NCI-H226 (cell line): ENCODE measurements at places on chromosomes 12 and 14.

GRCh38 chr12:90854136-90854689 is 100.8 kb downstream of the CCER1 start:
- DNase-seq: peak; percentile 34

DNA sequence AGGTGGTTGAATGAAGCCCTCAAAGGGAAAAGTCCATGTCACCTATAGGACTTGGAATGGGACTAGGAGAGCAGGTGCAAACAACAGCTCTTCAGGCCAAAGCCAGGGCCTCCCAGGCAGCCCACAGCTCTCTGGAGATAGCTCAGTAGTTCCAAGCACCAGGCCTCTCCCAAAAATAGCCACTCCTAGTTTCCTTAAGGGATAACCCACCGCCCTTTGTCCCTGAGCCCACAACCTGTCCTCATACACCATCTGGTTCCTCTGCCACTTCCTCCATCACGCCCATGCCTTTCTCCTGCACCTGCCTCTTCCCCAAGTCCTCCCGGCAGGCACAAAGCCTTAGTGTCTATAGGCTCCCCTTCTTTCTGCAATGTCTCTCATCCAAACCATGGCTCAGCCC is 2.1 kb downstream of the RAB15 start:
- no peak for DNase-seq

DNA sequence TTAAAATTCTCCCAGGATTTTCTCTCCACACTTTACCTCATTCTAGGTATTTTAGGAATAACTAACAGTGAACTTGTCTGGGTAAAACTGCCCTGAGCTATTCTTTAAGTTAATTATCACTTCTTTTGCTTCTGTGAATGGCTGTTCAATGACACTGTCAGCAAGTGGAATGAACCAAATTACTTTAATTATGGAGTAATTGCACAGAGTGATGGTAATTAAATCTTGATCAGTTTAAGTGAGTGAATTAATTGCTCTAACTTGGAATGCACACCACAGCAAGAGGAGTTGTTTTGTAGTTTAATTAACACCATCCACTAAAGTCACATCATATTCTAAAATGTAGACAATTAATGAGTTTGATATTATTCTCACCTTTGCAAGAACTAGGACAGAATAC is 36.2 kb upstream of the TMEM260 start:
- no peak for DNase-seq

GRCh38 chr12:111102102-111102739 is 181.8 kb upstream of the MYL2 start:
- DNase-seq: no peak

DNA sequence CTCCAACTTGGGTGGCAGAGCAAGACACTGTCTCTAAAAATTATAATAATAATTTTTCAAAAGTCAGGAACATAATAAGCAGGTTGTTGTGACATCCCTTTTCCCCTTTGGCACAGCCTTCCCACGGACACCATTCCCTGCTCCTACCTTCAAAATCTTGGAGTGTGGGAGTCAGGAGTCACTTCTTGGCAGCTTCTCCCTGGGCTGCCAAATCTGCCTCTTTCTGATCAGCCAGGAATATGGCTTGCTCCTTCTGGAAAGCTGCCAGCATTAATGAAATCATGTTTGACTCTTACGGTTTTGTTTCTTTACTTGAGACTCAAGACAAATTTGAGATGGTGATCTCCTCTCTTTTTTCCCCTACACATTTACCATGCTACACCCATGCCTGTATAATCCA is 391.4 kb upstream of the SYT1 start:
- DNase-seq: peak; percentile 67

GRCh38 chr12:1731019-1731687 is 40.3 kb downstream of the ADIPOR2 start:
- no peak for DNase-seq

GRCh38 chr12:62602255-62603060 is 135.8 kb downstream of the MON2 start:
- DNase-seq: peak; percentile 92

DNA sequence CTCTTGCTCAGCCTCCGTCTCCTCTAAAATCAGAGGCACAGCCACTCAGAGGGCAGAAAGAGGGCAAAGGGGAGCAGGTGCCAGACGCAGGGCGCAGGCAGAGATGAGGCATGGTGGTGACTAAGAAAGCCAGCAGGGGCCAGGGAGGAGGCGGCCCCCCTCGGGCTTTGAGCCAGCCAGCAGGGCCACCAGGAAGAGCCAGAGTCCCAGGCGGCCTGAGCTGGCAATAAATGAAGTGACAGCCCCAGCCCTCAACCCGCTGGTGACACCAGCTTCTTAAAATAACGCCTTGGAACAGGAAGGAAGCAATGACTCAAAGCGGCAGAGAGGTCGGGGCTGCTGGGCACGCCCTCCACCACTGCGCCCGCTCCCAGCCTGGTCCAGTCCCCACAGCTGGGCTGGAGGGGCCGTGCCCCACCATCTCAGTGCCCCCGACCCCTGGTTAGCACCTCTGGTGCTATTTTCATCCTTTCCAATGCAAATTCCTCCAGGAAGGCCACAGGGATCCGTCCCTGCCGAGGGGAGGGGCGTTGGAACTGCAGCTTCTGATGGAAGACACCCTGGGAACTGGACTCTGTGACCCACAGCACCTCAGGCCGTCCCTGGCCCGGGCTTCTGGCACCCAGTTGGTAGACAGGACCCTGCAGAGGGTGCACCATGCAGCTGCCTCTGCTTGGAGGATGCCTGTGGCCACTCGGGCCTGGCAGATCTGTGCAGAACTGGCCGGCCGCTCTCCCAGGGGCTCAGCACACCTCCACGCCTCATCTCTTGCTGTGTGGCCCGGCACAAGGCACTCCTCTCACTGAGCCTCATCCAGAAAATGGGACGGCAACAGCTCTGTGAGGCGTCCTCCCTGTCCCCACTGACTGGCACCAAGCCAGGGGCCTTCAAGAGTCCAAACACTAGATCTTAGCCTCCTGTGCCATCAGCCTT is 113.7 kb downstream of the NCOR2 start:
- DNase-seq: no peak

- DNase-seq: peak; percentile 31
Observed at GRCh38 chr14:91144425-91145145, 30.7 kb downstream of the DGLUCY start.

- no peak for DNase-seq
Observed at GRCh38 chr12:116606397-116606796, 47.2 kb downstream of the MAP1LC3B2 start.

GRCh38 chr12:61554268-61555008 is 705.8 kb upstream of the USP15 start:
- DNase-seq: no peak

DNA sequence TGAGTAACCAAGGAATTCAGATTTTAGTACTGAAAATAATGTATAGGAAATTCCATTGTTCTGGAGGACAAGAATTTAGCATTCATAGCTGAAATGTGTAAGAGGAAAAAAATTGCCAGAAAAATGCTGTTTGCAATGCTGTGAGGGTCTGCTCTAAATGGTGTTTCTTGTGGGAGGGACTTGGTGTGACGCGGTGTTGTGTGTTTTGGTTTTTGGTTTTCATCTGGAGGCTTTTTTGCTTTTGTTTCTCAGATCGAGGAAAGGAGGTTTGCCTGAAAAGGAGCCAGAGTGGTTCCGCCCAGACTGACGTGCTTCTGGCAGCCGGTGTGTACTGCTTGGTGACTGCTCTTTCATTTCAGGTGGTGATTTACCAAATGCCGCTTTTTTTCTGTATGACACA is 211.8 kb upstream of the HMGA2 start:
- DNase-seq: no peak

GRCh38 chr14:81067156-81067555 is 111.7 kb downstream of the TSHR start:
- no peak for DNase-seq

- DNase-seq: no peak
Observed at GRCh38 chr12:108119126-108119973, 9.7 kb upstream of the WSCD2 start.

DNA sequence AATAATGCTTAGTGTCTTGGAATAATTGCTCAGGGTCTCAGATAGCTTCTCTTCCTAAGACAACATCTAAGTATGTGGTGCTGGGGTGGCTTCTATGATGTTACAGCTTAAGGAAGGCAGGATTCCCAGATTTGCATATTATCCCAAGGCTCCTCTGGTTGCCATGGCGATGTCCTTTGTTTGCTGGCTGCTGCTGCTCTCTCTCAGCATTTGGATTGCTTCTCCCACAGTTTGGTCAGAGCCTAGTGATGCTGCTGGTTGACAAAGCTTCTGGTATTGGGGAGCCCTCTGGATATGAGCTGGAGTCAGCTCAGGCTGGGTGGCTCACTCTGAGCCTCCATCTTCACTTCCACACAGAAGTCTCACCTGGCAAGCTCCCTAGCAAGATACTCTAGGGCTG is 56.4 kb upstream of the FBXO33 start:
- peak; percentile 9 for DNase-seq

DNA sequence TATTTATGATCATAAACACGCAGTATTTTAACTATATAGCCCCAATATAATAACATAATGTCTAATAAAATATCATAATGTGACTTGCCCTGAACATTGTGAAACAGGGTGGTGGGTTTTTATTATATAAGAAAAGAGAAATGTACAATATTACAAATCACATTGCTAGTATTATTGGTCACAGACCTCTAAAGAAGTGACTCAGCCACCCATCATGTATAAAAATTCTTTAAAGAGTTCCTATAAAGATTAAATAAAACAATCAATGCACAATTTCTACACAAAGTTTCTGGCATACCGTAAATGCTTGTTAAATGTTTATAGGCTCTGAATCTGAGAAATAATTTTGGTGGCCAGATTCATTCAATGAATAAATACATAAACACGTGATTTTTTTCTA is 28.9 kb downstream of the ABCC9 start:
- DNase-seq: no peak

GRCh38 chr14:85198001-85198400 is 331.9 kb upstream of the FLRT2 start:
- DNase-seq: no peak

DNA sequence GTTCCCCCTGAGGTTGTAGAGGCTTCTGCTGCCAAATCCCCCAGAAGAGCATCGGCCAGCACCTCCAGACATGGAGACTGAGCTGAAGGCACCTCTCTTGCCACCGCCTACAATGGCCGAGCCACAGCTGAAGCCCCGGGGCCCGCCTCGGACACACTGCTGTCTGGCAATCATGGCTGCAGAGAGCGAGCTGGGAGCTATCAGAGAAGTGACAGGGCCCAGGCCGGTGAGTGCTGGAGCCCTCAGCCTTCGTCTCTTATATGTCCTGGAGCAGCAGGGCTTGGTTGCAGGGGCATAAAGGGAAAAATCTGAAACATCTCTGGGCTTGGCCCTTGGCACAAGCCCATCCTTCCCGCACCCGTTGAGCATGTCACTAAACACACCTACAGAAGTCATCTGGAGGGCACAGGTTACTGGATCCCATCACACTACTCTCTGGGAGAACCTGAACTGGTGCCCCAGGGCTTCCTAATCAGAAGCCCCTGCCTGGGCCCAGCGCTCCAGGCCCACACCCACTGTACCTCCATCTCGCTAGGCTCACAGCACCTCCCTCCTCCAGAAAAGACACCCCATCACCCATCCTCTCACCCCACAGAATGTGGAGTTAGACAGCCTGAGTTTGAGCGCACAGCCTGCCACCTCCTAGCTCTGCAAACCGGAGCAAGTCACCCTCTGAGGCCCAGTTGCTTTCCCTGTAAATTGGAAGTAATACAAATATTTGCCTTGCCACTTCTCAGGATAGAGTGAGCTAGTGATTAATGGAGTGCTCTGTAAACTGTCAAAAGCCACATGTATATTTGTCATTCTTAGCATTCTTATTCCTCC is at the start of gene KRT4:
KRT4 (minus strand) TSS at position 232 of the 825 bp plus-strand sequence; CDS start at position 174, 58 bp downstream.
- peak; percentile 43 for DNase-seq

DNA sequence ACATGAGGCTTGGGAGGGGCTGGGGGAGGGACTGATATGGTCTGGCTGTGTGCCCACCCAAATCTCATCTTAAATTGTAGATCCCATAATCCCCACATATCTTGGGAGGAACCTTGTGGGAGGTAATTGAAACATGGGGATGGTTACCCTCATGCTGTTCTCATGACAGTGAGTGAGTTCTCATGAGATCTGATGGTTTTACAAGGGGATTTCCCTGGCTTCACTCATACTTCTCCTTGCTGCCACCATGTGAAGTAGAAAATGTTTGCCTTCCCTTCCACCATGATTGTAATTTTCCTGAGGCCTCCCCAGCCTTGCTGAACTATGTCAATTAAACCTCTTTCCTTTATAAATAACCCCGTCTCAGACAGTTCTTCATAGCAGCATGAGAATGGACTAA is 362.9 kb downstream of the PCNX1 start:
- no peak for DNase-seq

- no peak for DNase-seq
Observed at GRCh38 chr14:74531006-74531405, 37.4 kb downstream of the ISCA2 start.

DNA sequence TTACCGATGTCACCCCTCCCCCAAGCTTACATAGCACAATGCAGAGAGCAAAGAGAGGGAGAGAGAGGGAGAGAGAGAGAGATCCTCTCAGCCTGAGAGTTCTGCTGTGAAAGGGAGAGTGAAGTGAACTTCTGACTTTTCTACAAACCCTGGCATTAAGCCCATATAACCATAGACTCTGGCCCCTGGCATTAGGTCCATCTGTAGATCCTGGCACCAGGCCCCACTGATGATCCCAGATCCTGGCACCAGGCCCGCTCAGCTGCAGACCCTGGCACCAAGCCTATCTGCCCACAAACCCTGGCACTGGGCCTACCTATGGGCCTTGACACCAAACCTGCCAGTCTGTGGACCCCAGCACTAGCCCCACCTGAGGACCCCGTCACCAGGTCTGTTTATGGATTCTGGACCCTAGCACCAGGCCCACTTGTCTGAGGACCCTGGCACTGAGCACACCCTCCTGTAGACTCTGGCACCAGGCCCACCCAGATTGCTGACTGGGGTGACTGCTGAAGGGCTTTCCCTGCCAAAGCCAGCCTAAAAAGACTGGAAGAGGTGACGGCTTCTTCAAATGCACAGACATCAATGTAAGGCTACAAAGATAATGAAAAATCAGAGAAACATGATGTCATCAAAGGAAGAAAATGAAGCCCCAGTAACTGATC is 14.5 kb upstream of the KRT83 start:
- DNase-seq: peak; percentile 76

GRCh38 chr14:44369401-44370123 is 137.5 kb downstream of the FSCB start:
- DNase-seq: peak; percentile 24

- no peak for DNase-seq
Observed at GRCh38 chr12:122061253-122061652, 17.3 kb upstream of the MLXIP start.

- no peak for DNase-seq
Observed at GRCh38 chr14:94613720-94614644, 1.8 kb downstream of the SERPINA3 start.

DNA sequence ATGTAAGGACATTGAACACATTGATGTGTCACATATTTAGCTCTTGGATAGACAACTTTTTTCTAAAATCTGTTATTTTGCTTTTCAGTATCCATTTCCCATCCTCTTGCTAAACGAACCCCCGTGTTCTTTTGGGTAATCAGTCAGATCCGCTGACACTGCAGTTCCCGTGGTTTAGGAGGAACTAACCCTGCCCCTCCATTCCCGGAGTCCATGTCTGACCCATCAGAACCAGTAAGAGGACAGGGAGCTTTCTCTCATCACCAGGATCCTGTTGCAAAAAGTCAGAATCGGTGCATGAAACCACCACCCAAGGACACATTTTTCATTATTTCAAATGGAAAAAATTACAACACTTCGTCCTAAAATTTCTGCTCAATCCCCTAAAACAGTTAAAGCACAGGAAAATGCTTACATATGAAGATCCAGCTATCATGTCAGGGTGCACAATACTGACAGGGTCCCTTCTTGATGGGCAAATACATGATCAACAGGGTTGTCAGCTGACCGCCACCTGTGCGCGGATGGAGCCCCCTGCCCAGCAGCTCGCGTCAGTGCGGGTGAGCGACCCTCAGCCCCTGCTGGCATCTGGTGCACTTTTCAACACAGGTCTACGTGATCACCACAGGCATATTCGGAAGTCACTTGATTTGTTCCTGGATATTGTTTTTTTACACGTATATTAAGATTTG is 276.8 kb downstream of the ADGRD1 start:
- DNase-seq: no peak
